Bone marrow (tissue), 2 donors: ENCODE measurements at places on chromosomes 1 and 21.

GRCh38 chr1:225915538-225915991, 8.5 kb downstream of the PYCR2 start:
- DNase-seq: no peak

GRCh38 chr1:55140546-55140983, 74.6 kb downstream of the USP24 start:
- peak; percentile 89 for DNase-seq

GRCh38 chr1:182237329-182237728, 154.3 kb downstream of the GLUL start:
- DNase-seq: no peak

DNA sequence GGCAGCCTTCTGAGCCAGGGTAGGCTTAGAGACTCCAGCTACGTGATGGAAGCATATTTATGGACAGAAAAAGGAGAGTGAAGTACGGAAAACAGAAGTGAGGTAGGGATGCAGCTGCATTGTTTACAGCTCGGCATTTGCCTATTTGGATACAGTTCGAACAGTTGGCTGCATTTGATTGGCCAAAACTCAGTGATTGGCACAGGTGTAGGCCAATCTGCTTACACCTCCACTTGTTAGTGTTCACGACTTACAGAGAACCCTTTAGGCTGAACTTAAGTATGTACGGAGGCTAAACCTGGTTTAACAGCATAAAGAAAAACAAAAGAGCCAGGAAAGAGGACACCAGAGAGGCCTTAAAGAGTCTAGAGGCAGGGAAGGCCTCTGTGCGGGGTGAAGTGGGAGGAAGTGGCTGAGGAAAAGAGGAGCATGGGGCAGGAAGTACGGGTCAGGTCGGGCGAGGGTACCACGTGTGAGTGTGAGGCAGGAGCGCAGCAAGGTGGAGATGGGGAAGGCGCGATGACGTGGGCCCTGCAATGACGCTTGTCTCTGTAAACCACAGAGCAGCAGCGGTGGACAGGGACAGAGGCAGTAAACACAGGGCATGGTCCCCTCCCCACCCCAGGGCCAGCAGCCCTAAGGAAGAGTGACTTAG, 32.0 kb downstream of the RSPH1 start:
- no peak for DNase-seq

DNA sequence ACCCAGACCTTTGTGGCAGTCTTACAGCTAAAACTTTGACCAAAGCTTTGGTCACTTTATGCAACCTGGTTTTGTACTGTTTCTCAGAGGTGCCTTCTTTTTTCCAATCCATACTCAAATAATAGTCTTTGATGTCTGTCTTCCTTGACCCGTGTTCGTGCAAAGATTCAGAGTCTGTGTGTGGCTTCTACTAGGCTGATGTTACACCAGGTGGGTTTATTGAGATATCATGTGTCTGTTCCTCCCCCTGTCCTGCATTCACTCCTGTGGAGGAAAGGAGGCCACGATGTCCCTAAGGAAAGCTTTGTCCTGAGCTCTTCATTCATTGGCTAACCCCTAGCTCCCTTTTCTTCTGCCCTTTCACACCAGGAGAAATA, 15.0 kb upstream of the IKBKE start:
- no peak for DNase-seq

DNA sequence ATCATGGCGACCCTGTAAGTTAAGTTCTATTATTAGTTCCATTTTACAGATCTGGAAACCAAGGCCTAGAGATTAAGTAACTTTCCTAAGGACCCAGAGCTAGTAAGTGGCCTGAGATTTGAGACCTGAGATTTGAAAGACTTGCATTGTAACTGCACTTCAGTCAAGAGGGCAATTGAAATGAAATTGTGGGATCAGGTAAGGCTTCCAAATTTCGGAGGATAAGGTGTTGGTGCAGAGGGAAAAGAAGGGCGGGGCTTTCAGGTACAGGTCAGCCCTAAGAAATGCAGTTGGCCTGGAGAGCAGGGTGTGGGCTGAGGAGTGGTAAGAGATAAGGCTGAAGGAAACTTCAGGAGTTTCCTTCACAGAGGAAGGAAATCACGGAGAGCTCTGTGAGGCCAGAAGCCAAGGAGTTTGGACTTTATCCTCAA, 51.1 kb downstream of the SLC16A1 start:
- no peak for DNase-seq

DNA sequence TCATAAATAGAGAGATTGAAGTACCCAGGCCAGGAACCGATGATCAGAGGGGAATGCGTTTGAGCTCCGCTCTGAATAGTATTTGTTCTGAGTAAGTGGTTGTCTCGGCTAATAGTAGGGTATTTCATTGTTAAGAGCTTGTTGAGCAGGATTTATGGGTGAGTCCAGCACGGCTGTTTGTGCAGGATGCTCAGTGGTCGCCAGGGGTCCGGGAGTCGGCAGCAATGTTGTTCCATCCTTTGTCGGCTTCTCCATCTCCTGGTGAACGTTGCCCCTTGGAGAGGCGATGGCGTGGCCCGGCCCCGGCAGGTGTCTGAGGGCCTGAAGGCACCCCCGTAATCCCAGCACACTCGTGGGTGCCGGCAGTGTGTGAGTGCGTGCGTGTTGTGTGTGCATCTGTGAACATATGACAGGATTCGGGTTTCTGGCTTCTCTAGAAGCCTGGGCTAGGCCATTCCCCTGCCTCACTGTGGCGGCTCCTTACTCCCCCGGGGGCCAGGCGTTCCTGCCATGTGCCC, 160.8 kb upstream of the ARHGEF16 start:
- DNase-seq: no peak

DNA sequence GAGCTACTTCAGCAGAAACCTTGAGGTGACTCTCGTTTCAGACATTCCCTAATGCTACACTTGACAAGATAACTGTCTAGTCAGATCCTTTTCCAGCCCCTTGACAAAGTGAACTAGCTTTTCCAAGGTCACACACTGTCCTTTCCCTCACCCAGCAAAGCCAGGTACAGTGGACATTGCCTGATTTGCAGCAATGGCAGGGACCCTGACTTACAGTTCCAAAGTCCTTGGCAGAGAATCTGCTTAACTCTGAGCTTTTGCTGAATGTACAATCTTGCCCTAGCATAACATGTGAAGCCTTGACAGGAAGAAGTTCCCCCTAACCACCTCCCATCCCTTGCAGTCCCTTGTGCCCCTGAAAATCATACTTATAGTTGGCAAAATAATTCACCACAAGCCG, 37.1 kb downstream of the HSD3B2 start:
- no peak for DNase-seq

DNA sequence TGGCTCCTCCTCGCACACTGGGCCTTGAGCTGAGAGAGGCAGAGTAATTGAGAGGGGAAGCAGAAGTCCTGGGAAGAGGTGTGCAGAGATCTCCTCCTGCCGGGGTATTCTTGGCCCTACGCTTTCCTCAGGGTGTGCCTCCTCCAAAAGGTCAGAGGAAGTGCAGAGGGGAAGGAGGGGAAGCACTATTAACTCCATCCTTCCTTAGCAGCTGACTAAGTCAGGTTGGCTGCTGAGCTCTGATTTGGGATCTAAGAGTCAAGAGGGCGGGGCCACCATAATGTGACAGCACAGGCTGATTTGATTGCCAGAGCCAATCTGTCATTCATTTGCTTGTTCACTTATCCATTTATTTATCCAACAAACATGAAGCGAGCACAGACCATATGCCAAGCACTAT, 12.3 kb downstream of the ATP2B4 start:
- peak; percentile 60 for DNase-seq

- DNase-seq: no peak
Observed at GRCh38 chr1:6503884-6504602, 12.6 kb upstream of the PLEKHG5 start.

DNA sequence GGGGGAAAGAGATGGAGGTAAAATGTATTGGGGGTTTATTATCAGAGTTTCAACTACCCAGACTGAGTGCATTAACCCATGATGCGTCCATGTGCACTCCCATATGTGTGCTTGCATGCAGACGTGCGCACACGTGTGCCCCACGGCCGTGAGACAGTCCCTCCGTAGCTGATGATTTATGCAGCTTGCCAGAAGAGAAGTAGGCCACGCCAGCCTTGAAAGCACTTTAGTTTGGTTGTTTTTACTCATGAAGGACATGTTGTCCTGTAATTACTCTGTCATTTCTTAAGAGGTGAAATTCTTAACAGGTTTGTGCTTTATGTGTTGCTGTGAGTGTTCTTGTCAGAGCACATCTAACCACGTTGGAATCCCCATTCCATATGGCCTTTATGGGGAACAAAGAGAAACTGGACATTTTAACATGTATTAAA, 467.8 kb downstream of the LMO4 start:
- DNase-seq: no peak

DNA sequence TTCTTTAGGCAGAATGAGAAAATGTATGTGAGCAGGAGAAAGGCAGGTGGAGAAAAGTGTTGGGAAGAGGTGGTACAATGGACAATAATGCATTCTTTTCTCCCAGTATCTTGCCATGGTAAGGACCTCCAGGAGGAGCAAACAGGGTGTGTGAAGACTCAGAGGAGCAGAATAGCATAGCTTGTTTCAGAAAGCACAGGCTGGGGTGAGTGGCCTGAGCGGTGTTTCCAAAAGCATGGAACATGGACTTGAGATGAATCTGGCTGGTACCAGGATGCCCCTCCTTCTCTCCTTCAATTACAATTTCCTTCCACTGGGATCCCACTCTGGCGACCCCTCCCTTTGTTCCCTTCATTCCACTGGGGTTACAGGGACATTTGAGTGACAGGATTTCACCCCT, 123.4 kb upstream of the TNR start:
- no peak for DNase-seq

DNA sequence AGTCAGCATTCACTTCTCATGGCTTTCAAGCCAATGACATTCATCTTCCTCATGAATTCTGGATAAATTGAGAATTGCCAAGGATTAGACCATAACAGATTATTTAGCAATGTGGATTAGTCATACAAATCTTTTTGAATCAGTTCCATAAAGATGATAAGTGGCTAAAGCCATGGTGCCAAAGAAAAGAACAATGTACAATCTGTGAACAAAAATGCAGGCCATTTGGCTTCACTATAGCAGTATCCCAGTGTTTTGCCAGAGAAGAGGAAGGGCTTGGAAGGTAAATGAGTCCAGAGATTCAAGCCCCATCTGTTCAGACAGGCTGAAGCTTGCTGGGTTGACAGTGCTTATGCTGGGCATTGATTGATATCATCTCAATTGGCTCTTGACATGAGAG, 376.4 kb upstream of the LRRC7 start:
- no peak for DNase-seq

DNA sequence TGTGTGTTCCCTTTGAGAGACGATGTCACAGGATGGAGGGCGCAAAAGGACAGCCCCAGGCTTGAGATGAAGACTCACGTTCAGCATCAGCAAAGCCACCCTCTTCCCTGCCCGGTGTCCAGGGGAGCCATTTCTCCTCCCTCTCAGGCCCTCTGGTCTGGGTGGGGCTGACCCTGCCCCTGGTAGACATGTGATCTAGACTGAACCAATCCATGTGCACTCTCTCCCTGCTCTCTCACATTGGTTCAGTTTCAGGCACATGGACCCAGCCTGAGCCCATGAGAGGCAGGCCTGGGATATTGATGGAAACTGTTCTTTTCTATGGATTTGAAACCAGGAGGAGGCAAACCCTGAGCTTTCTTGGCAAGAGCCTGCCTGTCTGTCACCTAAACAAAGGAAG, 115.6 kb upstream of the IGSF21 start:
- no peak for DNase-seq

DNA sequence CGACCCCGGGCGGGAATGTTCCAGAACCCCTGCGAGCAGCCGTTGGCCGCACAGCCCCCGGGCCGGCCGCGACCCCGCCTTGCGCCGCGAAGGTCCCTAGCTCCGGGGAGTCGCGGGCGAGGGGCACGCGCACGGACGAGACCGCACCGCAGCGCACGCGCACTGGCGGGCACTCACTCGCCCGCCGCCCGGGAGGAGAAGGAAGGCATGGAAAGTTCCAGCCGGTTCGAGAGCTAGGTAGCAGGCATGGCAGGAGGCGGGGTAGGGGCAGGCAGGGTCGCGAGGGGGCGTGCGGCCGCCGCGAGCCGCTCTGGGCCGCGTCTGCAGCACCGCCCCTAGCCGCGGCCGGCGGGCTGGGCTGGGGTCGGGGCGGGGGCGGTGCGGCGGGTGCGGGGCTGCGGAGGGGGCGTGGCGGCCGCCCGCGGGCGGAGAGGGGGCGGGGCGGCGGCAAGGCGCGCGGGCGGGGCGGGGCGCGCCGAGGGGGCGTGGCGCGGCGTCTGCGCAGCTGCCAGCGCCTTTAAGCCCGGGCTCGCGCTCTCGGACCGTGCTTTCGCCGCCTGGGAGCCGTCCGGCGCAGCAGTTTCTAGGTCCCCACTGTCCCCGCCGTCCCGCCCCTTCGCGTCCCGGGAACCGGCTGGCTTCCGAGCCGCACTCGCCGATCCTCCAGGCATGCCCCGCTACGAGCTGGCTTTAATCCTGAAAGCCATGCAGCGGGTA, at the start of the genes MRPS6 and SLC5A3:
TSS of gene MRPS6 (plus strand) at position 547 of the 717 bp plus-strand sequence. CDS start at position 670, 123 bp downstream.
TSS of gene SLC5A3 (plus strand) at position 547 of the 717 bp plus-strand sequence. CDS start 21,621 bp downstream, outside the sequence.
- DNase-seq: peak; percentile 53

DNA sequence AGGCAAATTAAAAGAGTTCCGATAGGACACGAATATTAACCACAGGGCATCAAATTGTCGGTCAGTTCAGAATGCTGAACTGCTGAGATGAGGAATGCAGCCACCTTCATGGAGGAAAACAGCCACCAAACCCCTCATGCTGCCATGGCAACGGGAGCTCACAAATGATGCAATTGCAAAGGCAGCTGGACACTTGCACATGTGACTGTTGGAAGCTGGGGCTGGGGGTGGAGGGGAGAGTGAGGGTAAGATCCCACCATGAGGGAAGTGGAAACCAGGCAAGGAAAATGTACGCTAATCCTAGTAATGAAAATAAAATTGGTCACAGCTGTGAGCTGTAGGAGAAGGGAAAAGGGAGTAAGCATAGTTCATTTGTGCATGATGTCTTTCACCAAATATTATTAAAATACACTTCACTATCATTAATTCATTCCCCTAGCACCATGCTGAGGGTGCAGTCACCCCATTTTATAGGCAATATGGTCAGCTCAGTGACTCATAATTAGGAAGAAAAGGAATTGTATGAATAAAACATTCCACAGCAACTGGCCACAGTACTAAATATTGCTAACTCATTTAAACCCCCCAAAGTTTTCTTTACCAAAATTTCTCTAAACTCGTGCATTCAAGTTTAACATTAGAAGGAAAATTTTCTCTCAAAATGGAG, 15.3 kb downstream of the BECN2 start:
- no peak for DNase-seq

DNA sequence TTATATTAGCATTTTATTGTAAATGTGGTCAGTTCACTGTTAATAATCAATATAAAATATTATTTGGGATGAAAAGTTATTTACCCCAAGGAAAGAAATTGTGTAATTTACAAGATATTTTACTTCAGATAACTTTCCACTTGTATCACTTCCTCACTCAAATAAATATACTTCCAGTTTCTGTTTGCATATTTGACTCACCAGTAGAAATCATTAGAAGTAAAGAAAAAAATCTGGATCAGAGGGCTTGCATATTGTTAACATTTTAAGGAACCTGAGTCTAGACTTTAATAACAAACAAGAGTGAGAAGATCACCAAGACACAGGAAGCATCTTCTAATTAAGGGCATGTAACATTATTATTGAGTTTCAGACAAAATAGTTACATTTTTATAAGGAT, 347 bp upstream of the KRTAP20-4 start:
- DNase-seq: no peak
